ENCODE measurements at places on chromosomes 13 and 19.

GRCh38 chr13:59458908-59459579 is 704.7 kb downstream of the DIAPH3 start:
- DNase-seq, result peak; percentile 49

DNA sequence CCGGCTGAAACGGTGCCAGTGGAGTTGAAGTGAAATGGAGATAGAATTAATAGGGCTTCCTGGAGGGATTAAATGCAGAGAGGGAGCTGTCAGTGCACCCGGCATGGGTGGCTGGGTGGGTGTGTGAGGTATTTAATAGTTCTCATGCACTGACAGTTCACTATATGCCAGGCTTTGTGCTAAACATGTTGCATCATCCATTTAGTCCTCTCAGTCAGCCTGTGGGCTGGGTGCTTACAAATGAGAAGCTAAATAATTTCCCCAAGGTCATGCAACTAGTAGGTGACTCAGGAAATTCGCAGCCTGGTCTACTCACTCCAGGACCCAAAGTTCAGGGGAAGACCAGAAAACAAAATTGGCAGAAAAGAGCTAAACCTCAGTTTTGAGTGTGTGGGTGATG is 63.5 kb upstream of the SPATA13 start:
- DNase-seq, result peak; percentile 16

DNA sequence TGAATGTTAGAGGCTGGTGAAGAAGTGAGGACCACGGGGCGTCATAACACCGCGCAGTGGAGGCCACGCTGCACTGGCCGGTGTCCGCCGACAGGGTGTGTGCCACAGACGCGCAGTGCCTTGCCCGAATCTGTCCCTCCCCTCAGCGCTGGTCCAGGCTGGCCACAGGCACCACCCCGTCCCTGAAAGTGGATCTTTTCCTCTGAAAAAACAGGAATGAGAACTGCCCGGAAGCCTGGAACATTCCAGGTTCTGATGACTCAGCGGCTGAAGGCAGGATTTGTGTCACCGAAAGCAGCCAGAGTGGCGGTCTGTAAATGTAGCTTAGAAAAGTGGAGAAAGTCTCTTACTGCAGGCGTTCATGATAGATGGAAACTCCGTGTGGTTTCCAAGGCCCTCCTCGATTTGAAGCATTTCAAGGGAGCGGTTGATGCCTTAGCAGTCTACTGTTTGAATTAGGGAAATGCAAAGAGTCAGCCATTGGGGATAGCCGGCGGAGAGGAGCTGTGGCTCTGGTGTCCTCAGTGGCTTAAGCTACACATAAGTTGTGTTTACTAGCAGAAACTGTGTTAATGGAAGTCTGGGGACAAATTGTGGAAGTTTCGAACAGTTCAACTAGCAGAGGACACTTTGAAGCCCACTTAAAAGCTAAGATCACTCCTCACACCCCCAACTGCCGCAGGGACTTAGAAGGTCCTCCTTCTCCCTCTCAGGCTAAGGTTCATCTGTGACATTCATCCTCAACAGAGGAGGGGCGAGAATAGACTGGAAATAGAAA is 70.8 kb downstream of the NUFIP1 start:
- peak; percentile 93 for DNase-seq

DNA sequence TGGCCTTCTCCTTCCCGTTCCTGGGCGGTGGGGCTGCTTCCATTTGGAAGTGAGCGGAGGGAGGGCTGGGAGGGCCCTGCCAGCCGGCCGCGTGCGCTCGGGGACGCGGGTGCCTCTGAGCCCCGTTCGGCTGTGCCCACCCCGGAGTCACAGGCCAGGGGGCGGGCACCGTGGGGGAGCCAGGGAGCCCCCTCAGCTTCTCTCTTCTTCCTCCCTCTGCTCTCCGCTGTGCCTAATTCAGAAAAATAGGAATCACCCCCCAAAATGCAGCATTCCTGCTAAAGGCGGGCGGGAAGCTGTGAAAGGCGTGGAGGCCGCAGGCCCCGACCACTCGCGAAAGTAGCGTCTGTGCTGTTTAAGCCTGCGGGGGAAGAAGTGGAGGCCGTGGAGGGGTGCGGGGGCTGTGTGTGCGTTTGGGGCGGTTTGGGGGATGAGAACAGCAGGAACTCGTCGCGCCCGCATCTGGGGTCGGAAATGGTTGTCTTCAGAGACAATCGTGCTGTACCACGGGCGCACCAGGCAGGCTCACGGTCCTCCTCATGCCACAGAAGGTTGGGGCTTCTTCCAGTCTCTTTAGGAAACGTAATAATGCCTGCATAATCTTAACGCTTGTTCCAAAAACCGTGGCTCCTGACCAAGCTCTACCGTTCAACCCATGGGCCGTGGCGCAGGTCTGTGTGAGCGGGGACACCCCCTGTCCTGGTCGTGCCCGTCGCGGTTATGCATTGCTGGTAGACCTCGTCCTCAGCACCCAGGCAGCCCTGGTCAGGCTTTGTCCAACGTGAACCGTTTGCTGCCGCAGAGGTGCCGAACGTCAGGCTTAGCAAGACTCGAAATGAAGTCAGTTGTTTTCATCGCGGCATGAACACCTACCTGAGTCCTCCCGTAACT is 110.4 kb upstream of the SOX1 start:
- no peak for DNase-seq

DNA sequence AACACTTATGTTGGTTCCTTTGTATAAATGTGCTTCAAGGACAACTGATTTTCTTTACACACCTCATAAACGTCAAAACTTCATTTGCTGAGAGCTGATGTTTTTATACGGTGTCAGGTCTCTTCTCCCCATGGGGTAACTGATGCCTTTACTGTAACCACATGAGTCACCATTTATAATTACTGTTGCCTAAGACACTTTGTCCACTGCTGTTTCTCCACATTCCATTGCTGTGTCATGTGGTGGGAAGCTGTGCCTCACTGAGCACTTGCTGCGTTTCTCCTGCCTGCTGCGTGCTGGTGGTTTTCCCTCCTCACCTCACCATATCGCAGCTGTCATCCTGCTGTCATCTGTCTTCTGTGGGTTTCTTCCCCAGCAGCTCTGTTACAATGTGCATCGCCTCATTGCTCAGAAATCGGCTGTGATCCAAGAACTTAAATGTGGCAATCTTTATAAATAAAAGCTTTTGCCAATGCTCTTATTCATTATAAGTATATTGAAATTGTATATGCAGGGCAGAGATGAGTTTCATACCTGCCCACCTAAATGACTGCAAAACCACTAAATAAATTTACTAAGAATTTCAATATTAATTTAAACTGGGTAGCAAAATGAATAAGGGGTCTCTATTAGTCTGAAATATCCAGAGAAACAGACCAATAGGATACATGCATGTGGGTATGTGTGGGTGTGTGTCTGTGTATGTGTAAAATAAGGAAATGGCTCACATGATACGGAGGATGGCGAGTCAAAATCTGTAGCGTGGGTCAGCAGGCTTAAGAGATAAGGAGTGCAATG is 547.0 kb upstream of the SLITRK5 start:
- peak; percentile 98 for DNase-seq

Measured in AG04450 (cell line).